ENCODE measurements at places on chromosomes 5 and 9.

GRCh38 chr9:110928599-110928998 lies 109.7 kb downstream of the LPAR1 start:
- DNase-seq = no peak

- DNase-seq = no peak
Measured at GRCh38 chr5:78514427-78515330, 133.9 kb downstream of the LHFPL2 start.

DNA sequence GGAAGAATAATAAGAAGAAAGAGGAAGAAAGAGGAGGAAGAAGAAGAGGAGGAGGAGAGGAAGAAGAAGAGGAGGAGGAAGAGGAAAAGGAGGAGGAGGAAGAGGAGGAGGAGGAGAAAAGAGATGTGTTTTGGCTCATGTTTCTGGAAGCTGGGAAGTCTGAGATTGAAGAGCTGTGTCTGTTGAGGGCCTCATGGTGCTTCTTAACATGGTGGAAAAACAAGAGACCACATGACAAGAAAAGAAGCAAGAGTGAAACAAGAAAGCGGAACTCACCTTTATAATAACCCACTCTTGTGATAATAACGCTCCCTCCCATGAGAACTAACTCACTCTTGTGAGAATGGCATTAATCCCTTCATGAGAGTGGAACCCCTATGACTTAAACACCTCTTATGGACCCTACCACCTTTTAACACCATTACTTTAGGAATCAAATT lies 36.1 kb upstream of the RANBP6 start:
- DNase-seq = no peak

- DNase-seq = no peak
Measured at GRCh38 chr5:155727512-155728145, 599.3 kb upstream of the SGCD start.

DNA sequence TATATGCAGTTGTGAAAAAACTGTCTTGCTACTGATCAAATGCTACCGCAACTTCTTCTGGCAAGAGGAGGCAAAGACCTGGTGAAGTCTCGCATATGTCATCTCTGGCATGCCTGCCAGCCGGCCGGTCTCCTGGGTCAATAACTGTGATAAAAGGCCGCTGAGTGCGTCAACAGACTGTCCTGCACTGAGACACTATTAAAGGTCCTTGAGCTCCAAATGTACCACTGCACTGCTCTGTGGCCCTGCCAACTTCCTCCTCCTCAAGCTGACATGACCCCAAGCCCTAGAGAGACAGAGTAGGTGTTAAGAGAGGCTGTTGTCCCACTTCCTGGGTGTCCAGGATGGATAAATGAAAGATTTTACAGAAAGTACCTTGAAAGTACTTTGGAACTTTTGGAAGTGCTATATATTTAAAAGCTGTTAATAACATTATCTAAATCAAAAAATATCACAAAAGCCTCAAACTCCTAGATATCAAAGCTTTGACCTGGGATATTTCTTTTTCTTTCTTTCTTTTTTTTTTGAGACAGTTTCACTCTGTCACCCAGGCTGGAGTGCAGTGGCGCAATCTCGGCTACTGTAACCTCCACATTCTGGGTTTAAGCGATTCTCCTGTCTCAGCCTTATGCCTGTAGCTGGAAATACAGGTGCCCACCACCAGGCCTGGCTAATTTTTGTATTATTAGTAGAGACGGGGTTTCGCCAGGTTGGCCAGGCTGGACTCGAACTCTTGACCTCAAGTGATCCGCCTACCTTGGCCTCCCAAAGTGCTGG lies 31.5 kb downstream of the RAPGEF1 start:
- DNase-seq = no peak

DNA sequence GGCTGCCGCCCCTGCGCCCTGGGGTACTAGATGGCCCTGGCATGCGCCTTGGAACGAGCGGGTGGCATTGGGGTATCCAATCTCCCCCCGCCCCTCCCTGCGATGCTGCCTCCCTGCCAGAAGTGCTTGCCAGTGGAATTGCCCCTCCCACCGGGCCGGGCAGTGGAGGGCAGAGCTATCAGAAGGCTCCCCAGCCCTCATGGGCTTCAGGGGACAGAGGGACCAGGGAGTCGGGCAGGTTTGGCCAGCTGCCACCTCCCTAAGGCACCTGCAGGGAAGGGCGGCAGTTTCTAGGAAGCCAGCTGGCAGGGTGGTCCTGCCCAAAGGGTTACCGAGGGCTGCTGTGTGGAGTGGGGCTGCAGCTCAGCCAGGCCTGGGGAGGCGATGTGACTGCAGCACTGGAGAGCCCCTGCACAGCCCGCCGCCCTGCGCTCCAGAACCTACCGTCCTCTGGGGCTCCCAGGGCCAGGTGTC lies 52.8 kb upstream of the EGFL7 start:
- no peak for DNase-seq

DNA sequence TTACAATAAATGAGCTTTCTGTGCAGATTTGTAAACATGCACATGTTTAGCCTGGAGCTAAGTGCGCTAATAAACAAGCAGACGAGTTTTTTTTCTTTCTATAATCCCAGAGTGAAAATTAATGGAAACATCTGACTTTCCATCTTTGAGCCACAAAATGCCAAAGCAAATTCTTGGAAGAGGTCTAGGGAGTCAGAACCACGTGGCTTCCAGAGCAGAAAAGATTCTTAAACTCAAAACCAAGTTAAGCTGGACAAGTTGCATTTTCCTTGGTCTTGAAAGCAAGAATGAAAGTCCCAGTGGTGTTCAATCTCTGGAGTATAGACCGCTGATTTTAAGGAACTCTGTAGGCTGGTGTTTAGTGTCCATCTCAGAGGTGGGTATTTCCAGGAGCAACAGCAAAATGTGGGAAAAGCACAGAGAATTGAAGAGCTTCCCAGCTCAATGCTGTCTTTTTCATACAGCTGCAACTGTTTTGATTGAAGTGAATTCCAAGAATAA lies 71.4 kb downstream of the MYO10 start:
- no peak for DNase-seq

DNA sequence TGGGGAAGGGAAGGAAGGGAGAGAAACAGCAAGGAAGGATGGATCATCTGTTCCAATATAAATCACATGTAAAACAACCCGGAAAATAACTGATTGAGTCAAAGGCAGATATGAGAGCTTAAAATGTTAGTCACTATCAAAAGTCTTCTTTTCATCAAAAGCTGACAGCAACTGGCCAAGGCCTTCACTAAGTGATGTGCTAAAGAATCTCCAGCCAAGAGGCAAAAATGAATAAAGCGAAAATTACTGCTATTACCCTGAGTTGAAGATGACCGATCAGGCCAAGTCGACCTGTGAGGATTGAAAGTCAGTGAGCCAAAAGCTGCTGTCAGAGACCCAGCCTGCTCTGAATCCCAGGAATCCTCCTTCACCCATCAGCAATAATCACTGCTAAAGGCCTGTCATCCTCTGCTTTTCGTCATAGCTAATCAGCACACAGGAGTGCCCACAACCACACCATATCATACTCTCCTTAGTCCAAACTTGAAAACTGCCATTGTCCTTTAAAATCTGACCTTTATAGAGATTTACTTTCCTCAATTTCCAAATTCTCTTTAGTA lies 736.9 kb downstream of the TLE1 start:
- no peak for DNase-seq

- no peak for DNase-seq
Measured at GRCh38 chr9:134361843-134362414, 35.7 kb downstream of the RXRA start.

DNA sequence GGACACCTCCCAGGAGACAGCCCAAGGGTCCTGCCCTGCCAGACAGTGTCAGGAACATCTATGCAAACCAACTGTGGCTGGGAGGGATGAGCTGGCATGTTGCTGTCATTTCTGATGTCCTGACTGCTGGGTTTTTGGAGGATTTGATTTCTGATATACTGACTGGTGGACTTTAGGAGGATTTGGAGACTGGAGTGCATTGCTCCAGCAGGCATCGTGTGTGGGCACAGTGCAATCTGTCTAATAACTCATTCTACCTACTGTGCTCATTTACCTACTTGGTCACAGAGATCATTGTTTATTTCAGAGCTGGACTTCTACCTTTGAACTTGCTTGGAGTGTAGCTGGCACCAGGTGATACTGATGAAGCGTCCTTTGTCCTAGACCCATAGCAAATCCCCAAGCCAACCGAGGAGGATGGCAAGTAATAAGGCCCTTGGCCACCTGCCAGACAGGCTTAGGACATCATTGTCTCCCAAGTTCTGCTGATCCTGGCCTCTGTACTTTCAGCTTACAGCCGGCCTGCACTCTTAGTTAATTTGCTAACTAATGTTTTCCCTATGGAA lies 124.3 kb upstream of the ICE1 start:
- no peak for DNase-seq

GRCh38 chr5:119406551-119407110 lies 45.7 kb upstream of the HSD17B4 start:
- no peak for DNase-seq

- no peak for DNase-seq
Measured at GRCh38 chr9:7983490-7983889, 183.9 kb upstream of the DMAC1 start.

DNA sequence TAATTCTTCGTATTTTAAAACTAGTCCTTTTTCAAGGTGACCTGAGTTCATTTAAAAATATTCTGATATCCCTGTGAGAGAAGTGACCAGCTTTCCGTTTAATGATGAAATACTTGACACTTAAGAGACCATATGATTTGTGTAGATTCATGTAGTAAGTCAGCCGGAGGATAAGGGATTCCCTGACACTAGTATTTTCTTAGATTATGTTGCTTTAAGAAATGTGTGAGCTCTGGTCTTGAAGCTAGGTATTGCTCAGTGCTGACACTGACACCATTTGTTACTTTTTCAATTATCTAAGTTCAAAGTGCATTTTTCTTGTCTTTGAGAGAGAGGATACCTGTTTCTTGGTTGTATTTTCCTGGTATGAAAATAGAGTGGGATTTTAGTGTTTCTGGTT lies 4.2 kb downstream of the NIPBL start:
- no peak for DNase-seq

GRCh38 chr9:38278457-38278856 lies 114.0 kb upstream of the ALDH1B1 start:
- no peak for DNase-seq

- DNase-seq = no peak
Measured at GRCh38 chr9:111427186-111427585, 57.0 kb downstream of the ECPAS start.

DNA sequence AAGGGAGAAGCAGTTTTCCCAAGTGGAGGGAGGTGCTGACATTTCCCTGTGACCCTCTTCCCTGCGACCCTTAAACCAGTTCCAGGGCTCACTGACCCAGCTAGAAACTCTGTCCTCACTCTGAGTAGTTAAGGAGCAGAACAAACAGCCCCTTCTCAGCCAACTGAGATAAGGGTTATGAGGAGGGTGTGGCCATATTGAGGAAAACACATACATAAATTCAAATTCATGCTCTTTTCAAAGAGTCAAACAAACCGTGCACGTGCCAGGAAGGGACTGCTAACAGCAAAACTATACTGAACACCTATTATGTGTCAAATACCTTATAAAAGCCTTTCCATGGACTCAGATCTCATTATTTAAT lies 4.9 kb upstream of the AKNA start:
- DNase-seq = no peak

DNA sequence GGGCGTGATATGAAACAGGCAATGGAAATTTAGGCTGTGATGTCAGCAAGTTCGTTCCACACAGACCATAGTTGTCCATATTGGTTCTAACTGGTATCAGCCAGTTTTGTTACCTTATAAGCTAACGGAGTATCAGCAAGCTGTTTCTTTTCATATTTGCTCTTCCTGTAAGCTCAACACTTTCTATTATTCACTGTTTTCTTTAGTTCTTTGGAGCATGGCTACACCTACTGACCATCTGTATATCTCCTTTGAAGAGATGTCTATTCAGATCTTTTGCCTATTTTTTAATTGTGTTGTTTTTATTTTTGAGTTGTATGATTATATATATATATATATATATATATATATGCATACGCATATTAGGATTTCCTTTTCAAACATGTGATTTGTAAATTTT lies 1057.2 kb upstream of the CDH10 start:
- no peak for DNase-seq

- DNase-seq = no peak
Measured at GRCh38 chr5:135332519-135333150, 66.4 kb downstream of the MACROH2A1 start.

DNA sequence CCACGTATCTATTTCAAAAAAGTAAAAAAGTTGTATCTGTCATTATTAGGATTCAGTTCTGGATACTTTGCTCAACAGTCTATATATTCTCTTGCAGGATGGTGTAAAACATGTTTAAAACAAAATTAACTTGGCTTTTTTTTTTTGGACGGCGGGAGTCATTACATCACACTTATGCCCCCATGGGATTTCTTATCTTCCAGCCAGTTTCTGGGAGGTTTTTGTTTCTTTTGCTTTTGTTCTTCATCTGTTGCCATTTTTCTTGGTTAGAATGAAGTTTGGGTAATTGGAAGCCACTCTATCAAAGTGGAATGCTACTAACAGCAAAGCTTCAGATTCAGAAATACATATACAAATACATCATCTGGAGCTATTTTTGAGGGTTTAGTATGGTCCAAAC lies 1.8 kb upstream of the STARD4 start:
- DNase-seq = no peak

GRCh38 chr5:102957141-102957540 lies 162.8 kb downstream of the GIN1 start:
- DNase-seq = no peak

DNA sequence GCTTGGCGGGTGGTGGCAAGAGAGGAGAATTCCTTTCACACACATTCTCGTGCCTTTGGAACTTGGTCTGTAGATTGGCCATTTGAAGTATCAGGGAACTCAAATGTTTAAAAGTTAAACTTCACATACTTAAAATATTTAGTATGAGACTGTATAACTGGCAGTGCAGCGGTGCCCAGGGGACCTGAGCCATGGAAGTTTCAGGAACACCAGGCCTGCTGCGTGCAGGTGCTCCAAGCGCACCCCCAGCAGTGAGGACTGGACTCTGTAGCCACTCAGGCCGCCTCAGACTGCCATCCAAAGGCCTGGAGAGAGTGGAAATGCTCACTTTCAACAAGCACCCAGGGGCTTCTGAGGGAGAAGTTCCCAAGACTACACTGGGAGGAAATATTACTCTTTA lies 273.5 kb upstream of the IRX2 start:
- no peak for DNase-seq

DNA sequence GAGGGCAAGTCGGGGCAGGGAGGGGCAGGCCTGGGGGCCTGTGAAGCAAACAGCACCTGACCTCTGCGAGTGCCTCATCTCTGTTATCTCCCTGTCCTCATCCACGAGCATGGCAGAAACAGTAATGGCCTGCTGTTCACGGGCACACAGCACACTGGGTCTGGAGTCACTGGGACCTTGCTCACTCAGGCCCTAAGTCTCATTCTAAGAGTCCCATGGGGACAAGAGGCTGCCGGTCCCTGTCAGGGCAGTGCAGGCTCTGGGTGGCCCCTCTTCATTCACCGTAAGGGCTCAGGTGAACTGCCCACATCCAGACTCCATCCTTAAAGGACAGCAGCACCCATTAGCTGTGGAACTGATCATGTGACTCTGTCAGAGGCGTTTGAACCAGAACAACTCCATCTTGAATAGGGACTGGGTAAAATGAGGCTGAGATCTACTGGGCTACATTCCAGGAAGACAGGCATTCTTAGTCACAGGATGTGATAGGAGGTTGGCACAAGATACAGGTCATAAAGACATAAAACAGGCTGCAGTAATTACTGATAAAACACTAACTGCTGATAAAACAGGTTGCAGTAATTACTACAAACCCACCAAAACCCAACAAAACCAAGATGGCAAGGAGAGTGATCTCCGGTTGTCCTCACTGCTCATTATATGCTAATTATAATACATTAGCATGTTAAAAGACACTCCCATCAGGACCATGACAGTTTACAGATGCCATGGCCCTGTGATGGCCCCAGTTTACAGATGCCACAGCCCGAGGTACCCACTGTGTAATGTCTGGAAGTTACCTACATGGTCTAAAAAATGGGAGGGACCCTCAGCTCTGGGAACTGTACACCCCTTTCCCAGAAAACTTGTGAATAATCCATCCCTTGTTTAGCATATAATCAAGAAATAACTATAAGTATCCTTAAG lies 28.7 kb downstream of the BICD2 start:
- no peak for DNase-seq

Measured in stimulated activated CD8-positive, alpha-beta memory T cell treated with anti-CD3 and anti-CD28 coated beads, Interleukin-4, amount 100 ng/mL, for 1 hour (primary cell).